D341Med (cell line): ENCODE measurements at places on chromosomes 7 and 10.

- DNase-seq, result peak; percentile 33
Measured at GRCh38 chr7:126362746-126363145, 890.0 kb downstream of the GRM8 start.

- no peak for DNase-seq
Measured at GRCh38 chr7:98372993-98373392, 27.9 kb downstream of the BAIAP2L1 start.

- no peak for DNase-seq
Measured at GRCh38 chr10:75682649-75683557, 251.5 kb downstream of the LRMDA start.

- no peak for DNase-seq
Measured at GRCh38 chr10:69681436-69681835, 51.4 kb downstream of the FAM241B start.

DNA sequence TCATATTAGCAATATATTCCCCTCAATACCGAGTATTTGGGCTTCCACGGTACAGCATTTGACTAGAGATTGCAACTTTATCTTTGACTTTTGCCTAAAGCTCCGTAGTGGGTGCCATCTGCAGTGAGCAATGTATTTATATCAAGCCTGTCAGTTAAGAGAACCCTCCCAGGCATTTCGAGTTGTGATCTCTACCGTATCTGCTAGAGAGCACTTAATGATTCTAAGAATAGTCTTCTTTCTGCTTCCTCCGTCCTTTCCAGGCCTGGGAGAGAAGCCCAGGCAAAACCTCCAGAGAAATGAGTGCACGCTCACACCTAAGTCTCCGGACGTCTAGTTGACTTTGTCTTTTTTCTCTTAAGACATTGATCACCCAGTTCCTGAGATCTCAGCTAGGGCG, 210.6 kb downstream of the KLF6 start:
- no peak for DNase-seq

DNA sequence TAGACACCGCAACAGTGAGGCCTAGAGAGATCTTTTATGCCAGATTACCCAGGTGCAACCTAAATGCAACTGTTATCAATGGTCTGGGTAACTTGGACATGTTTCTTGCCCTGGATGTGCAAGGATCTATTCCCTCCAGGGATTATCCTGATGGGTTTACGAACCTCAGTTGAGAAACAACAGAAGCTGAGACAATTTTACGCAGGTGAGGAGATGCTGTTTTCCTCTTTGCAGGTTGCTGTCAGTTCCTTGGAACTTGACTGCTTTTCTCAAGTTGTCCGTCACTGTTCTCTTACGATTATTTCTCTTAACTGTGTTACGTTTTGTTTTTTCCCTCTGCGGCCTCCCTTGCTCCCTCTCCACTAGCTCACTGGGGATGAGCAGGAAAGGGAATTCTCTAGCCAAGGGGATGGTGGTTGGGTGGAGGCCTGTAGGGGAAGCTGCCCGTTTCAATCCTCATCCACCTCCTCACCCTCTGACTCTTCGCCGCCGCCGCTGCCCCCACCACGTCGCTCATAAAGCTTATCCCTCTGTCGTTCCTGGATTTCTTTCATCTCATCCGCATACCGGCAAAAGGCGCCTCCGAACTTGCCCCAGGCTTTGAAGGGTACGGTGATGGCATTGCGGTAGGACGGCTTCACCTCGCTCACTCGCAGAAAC, 1.2 kb downstream of the PURB start:
- no peak for DNase-seq

- DNase-seq, result no peak
Measured at GRCh38 chr7:116405810-116406209, 93.7 kb upstream of the CAV2 start.

GRCh38 chr10:43923328-43923727, 274.6 kb upstream of the ZNF32 start:
- no peak for DNase-seq

GRCh38 chr10:88039496-88040200, 176.2 kb downstream of the PTEN start:
- DNase-seq, result no peak

- no peak for DNase-seq
Measured at GRCh38 chr10:18224626-18225445, 84.6 kb downstream of the CACNB2 start.

DNA sequence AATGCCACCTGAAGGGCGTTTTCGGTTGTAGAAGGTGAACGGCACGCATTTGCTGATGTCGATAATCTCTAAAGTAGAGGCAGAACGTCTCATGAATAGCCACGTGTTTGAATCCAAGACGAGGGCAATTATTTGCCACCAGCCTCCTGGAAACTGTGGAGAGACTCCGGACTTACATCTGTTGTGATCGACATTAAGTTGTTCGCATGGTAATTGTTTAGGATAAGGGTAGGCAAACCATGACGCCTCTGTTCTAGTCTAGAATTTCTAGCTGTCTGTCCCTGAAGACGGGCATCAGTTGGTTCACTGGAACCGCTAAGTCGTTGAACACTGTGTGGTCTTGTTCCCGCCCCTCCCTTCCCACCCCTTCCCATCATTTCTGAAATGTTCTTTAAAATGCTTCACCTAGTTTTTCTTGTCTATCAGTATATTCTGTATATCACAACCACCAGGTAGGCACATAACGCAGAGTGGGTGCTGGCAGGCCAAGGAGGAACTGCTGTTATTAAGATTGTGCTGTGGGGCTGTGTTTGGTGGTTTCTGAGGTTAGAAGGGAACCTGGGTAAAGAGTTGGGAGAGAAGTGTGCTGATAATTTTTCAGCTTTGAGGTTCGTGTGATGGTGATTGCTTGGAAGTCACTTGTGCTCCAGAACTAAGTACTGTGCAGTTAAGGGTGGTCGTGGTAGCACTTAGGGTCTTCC, 1.2 kb downstream of the UBE3C start:
- DNase-seq, result no peak

- no peak for DNase-seq
Measured at GRCh38 chr7:93146472-93147141, 1.6 kb downstream of the SAMD9L start.

GRCh38 chr10:78338717-78339116, 305.1 kb downstream of the RPS24 start:
- DNase-seq, result no peak

- DNase-seq, result no peak
Measured at GRCh38 chr10:67858971-67859370, 21.0 kb upstream of the DNAJC12 start.

DNA sequence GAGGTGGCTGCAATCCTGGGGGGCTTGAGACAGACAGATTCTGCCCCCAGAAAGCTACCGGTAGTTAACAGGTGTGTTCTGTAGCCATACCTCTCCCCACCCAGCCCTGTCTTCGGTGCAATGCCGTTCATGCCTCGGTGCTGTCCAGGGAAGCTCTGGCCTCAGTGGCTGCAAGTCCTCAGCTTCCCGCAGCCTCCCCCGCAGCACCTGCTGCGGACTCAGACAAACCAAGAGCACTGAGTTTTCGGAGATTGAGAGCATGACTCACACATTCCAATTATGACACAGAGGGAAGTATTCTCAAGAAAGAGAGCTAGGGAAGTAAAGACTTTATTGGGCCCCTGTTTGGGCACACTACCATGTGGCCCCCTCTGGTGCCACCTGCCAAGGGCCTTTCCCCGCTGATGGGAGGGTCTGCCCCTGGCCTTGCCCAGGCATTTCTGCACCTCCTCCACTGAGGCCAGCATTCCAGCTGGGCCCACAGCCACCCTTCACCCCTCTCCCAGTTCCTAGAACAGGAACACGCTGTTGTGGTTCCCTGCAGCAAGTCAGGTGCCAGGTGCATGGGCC, 30.2 kb upstream of the EZH2 start:
- no peak for DNase-seq

GRCh38 chr7:139548302-139549028, 25.0 kb downstream of the CLEC2L start:
- DNase-seq, result no peak

DNA sequence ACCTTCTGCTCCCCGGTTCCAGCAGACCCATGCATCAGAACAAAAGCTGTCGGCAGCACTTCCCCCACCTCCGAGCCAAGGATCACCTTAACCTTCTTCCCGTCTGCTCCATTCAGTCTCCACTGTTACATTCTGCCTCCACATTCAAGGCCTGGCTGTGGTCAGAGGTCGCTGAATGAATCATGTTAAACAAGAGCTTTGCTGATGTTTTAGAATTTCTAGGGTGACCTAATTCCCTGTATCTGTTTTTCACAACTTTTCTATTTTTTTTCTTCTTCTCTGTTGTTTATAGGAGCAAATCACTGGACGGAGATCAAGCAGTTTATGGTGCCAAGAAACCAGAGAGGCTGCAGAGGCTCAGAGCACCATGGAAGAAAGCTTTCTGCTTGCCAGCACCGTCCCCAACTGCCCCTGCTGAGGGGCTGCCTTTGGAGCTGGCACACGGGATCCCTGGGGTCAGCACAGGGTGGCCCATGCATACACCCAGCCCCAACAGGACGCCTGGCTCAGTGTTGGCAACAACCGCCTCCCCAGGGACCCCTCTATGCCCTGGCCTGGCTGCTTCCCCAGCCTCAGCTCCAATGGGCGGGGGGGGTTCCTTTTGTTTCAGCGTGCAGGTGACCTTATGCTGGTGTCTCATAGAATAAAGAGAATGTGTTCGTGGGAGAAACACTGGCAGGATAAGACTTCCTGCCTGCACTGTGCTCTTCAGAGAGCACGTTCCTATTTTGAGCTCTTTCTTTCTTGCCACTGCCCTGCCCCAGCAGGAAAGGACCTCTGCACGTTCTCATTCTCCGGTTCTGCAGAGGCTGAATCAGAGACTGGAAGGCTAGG, 182.7 kb upstream of the LYZL2 start:
- no peak for DNase-seq

GRCh38 chr10:128512767-128513166, 386.5 kb upstream of the MKI67 start:
- no peak for DNase-seq

DNA sequence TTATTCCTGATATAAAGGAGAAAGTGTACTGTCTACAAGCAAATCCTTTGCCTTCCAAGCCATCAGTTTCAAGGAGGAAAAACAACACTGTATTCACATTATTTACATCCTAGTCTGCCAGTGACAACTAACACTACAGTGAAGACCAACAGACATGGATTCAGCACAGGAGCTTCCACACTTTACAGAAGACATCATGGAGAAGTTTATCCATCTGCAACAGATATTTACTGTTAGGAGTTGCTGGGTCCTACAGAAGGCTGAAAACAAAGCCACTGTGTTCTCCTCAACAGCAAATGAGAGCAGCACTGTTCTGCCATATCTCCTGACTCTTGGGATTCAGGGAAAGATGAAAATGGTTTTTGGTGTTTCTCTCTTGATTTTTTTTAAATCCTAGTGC, 31.9 kb downstream of the NAPEPLD start:
- no peak for DNase-seq

GRCh38 chr7:131219312-131220041, 108.2 kb upstream of the MKLN1 start:
- no peak for DNase-seq

DNA sequence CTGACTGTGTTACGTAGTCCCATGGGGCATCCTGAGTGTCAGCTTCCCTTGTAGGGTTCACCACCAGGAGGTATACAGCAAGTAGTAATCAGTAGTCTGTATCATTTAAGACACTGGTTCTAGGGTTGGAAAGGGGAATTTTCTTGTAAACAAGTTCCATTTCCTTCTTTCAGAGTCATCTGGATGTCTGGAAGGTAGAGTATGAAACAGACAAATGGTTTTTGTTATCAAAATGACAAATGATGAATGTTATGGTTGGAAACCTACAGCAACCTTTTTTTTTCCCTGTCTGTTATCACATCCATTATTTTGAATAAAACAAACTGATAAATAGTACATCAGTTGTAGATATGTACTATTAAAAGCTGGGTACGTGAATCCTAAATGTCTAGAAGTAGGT, 19.1 kb downstream of the SEMA3A start:
- no peak for DNase-seq

GRCh38 chr10:70315815-70316214, 32.0 kb upstream of the NPFFR1 start:
- no peak for DNase-seq

DNA sequence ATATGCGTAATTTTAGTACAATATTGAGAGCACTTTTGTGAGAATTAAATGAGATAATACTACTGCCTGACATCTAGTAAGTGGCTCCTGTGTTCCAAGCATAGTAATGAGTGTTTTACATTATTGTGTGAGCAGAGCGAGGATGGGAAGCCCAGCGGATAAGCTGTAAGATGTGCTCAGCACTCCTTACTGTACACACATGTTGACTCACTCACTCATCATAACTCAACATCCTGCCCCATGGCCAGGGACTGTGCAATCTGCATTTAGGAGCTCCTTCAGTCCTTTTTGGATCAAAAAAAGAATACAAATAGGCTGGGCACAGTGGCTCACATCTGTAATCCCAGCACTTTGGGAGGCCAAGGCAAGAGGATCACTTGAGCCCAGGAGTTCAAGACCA, 72.9 kb upstream of the NEBL start:
- DNase-seq, result no peak

- no peak for DNase-seq
Measured at GRCh38 chr7:117704063-117704462, 169.2 kb downstream of the CTTNBP2 start.

GRCh38 chr7:96151889-96152288, 170.0 kb downstream of the SLC25A13 start:
- no peak for DNase-seq

DNA sequence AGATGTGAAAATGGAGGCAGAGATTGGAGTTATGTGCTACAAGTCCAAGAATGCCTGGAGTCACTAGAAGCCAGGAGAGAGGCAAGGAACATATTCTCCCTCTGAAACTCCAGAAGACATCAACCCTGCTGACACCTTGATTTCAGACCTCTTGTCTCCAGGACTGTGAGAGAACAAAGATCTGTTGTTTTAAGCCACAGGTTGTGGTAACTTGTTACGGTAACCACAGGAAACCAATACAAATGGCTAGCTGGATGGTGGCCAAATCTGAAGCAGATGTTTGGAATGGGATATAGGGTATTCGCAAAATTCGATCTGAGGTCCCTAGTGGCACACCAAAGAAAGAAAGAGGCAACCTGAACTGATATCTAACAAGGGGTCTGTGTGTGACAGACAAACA, 129.0 kb downstream of the HERPUD2 start:
- no peak for DNase-seq
